ENCODE measurements at places on chromosomes 11 and 22.

GRCh38 chr11:46800177-46800576, 45.9 kb downstream of the CKAP5 start:
- no peak for DNase-seq

GRCh38 chr11:12140186-12140793, 29.9 kb downstream of the MICAL2 start:
- DNase-seq, result no peak

GRCh38 chr11:13692172-13692571, 23.7 kb downstream of the FAR1 start:
- DNase-seq, result no peak

- no peak for DNase-seq
Observed at GRCh38 chr11:48051217-48051830, 71.0 kb downstream of the PTPRJ start.

GRCh38 chr22:42343531-42344081, 73.2 kb upstream of the TCF20 start:
- DNase-seq, result no peak

GRCh38 chr11:820655-821511, 2.2 kb downstream of the PNPLA2 start:
- no peak for DNase-seq

GRCh38 chr11:111360150-111361043, 18.7 kb downstream of the POU2AF1 start:
- no peak for DNase-seq

Data from endothelial cell (in vitro differentiated cells).